Thoracic aorta (tissue), 2 donors: ENCODE measurements at places on chromosomes 5 and 9.

GRCh38 chr9:37908698-37909186 is 4.8 kb upstream of the SLC25A51 start:
- DNase-seq: no peak

DNA sequence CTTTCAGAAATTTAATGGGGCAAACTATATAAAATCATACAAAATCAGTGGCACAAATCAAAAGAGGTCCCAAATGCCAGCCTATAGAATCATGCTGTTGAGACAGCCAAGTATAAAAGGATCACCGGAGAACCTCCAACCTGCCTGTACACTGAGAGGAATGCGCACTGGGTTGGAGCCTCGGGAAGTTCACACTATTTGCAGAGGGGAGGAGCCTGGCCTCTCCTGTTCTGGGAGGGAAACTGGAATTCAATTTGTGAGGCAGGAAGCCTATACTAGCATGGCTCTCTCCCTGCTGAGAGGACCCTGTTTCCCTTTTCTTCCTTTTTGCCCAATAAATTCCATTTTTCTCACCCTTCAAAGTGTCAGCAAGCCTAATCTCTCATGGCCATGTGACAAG is 406.0 kb downstream of the HINT1 start:
- no peak for DNase-seq

DNA sequence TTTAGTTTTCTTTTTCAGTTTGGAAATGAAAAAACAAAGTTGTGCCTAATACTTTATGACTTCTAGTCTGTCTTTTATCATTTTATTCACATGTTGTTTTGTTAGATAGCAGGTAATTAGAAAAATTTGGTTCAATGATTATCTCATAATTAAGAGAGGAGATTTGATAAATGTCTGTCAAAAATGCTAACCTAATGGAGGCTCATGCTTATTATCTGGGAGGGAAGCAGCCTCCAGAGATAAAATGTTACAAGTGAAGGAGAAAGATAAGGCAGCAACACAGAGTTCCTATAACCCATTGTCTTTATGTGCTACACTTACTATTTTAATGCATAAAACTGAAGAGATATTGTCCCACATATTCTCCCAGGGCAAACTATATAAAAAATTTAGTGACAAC is 53.5 kb downstream of the SLC27A6 start:
- no peak for DNase-seq

DNA sequence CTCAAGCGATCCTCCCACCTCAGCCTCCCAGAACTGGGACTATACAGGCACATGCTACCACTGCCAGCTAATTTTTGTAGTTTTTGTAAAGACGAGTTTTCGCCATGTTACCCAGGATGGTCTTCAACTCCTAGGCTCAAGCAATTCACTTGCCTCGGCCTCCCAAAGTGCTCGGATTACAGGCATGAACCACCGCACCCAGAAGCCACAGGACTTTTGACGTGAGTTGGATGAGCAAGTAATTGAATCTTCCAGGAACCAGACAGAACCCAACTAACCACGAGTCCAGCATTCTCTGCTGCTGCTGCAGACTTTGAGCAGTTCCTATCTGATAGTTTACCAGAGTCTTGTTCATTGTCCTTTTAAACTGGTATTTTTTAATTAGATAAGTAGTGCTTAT is 9.6 kb upstream of the ATP6V0E1 start:
- DNase-seq: no peak

- peak; percentile 4 for DNase-seq
Measured at GRCh38 chr5:42840269-42840668, 28.6 kb upstream of the SELENOP start.

GRCh38 chr5:116750631-116751580 is 176.3 kb upstream of the SEMA6A start:
- DNase-seq: no peak

GRCh38 chr9:69190086-69190862 is 16.2 kb downstream of the TJP2 start:
- DNase-seq: no peak

- no peak for DNase-seq
Measured at GRCh38 chr5:180208435-180209081, 453 bp downstream of the RASGEF1C start.

- no peak for DNase-seq
Measured at GRCh38 chr5:83714810-83715209, 5.8 kb downstream of the HAPLN1 start.

DNA sequence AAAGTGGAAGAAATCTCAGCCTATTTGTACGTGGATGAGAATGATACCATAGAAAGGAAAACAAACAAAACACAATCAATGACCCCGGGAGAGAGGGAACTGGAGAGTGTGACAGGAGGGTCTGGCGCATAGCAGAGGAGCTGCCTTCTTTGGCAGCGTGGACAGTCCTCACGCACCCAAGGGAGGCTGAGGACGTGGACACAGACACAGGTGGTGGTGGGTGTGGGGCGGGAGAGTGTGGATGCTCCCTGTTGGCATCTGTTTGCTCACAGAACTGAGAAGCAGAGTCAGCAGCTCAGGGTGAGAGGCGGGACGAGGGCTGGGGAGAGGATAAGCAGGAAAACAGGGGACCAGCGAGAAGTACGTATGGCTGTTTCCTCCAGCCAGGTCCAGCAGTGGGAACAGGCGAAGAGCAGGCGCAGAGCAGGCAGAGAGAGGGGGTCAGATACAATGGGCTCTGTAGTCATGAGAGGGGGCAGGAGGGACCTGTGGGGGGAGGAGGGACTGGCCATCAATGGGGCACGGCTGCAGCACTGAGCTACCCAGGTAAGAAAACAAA is 10.0 kb downstream of the CMBL start:
- no peak for DNase-seq

DNA sequence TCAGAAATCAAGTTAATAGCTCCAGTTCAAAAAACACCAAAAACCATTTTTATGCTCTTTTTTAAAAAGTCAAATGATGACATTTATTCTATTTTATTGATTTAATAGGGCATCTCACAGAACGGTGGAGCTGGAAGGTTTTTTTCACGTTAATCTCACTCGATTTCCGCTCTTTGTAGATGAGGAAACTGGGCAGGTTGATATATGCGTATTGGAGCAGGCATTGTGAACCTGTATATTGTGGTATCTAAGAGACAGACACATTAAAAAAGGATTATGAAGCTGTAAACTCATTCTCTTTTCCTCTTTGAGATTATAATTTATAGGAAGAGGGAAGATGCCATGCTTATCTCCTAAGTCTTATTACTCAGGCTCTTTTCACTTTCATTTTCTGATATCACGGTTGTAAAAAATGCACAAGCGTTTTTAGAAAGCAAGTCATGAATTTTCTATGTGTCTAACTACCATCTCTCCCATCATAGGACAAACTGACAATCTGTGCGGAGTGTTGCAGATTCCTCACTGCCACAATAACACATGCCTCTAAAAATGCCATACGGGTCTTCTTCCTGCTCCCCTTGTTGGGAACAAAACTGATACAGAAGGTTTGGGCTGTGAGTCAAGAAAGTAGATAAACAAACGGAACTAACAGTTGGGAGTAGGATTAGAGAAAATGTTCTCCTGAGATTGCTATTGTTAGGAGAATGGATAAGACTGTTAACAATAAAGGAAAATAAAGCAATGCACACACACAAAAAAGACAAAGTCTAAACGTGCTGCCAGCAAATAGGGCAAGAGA is 1997.7 kb downstream of the MAT2B start:
- DNase-seq: no peak

DNA sequence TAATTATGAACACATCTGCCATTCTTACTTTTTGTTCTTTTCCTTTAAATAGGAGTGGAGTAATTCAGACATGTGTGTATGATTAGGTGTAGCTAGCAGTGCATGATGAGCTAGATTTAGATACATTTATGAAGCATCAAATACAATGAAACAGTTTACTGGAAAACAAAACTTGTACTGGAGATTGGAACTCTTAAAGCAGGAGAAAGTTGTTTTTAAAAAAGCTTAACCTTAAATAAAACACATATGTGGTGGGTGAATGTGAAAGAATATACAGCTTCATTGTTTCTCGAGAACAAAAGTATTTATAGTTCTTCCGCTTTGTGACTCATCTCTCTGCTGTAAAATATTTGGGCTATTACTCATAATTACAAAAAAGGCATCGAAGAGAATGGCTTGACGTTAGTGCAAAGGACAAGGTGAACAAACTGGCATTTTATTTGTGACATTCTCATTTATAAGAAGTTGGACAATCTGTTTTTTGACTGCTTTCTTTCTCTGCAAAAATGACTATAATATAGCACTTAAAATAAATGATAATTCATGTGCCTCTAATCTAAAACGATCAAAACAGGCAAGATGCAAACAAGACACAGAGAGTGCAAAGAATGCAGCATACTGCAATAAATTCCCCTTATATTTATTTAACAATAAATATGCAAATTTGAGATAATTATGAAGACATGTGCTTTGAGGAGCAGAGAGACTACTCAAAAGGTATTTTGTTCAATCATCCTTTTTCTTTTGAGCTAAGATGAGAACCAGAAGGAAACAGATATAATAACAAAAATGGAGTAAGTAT is 478.8 kb downstream of the CETN3 start:
- no peak for DNase-seq

GRCh38 chr5:158014372-158014771 is 155.4 kb upstream of the CLINT1 start:
- no peak for DNase-seq

- DNase-seq: no peak
Measured at GRCh38 chr5:60916646-60917045, 28.2 kb downstream of the ERCC8 start.

DNA sequence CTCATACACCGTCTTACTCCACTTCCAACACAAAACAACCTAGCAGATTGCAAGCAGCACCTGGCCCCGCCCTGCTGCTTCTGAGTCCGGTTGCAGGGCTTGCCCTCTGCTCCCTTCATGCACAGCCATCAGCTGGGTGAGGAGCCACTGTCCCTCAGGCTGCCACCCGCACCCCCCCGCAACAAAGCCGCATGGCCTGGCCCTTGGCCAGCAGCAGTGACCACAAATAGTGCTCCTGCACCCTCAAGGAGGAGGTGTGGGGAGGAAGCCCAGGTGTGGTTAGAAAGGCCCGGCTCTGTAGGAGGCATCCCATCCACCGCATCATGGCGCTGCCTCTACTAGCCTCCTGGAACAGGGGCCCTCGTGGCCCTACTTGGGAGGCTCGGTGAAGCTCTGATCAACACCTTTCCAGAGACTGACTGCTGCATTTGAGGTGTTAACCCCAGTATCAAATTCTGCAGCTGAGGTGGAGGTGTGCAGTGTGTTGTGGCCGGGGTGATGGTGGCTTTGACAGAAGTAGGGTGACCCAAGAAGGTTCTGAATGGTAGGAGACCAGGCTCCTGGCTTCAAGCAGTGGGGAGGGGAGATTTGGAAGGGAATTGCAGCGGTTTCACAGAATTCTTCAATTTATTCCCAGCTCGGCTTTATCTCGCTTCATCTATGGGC is 52.7 kb downstream of the WNK2 start:
- no peak for DNase-seq

- DNase-seq: no peak
Measured at GRCh38 chr5:149940941-149941644, 3.5 kb downstream of the PDE6A start.

- no peak for DNase-seq
Measured at GRCh38 chr5:150246429-150246828, 43.1 kb downstream of the CAMK2A start.

DNA sequence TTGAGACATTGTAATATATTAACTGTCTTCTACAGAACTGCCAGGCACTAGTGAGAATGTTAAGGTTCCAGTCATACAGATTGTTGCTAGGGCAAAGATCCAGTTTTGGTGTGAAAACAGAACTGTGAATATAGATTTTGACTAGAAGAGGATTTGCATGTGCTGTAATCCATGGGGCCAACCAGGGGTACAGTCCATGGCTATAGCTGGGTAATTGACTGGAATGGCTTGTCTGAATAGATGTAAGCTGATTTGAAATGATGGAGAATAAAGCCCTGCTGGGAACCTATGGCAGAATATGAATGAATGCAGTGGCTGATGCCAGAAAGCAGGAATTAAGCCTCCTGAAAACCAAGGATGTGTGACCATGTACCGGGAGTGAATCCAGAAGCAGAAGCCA is 748.5 kb upstream of the CDH10 start:
- DNase-seq: no peak

GRCh38 chr9:12775679-12776512 is 1.1 kb downstream of the LURAP1L start:
- DNase-seq: no peak

GRCh38 chr5:111236995-111237394 is 12.8 kb downstream of the CAMK4 start:
- no peak for DNase-seq

DNA sequence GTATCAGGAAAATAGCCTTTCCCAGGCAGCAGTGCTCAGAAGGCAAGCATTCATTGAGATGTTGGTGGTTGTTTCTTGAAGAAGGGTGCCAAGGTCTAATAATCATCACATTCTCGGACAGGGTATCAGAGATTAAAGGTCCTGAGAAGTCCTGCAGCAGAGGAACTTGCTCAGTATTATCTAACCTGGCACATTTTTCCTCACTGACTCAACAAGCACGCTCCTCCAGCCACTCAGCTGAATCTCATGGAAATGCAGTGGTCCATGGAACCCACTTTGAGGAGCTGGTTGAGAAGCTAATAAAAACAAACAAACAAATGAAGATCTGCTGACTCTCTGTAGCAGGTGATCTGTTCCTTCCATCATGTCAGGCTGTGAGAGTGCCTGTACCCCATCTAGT is 35.3 kb upstream of the ICE1 start:
- no peak for DNase-seq

- DNase-seq: no peak
Measured at GRCh38 chr5:173973616-173973969, 15.4 kb upstream of the C5orf47 start.

GRCh38 chr9:110114859-110115201 is 93.1 kb downstream of the C9orf152 start:
- no peak for DNase-seq

- DNase-seq: no peak
Measured at GRCh38 chr5:169020102-169020501, 280.8 kb downstream of the SLIT3 start.

GRCh38 chr9:91074866-91075265 is 273.2 kb downstream of the SYK start:
- no peak for DNase-seq
